ENCODE measurements at places on chromosomes 16 and 17.
A peak's percentile ranks its signal among the peaks of the same experiment; 100 is the strongest.

GRCh38 chr17:6092182-6092902 is 22.2 kb downstream of the WSCD1 start:
- DNase-seq = no peak

DNA sequence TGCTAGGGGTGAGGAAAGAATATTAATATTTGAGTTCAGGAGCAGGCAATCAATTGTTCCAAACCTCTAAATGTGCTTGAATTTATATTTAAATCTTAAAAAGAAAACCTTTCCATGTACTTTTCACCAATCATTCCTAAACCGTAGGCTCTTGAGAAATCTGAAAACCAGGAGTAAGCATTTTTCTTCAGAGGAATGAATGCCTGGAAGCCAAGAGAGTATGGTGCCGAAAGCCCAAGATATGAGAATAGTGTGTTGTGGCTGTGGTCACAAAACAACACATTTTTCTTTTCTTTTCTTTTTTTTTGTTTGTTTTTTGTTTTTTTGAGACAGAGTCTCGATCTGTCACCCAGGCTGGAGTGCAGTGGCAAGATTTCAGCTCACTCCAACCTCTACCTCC is 37.6 kb downstream of the TEX2 start:
- DNase-seq = no peak

DNA sequence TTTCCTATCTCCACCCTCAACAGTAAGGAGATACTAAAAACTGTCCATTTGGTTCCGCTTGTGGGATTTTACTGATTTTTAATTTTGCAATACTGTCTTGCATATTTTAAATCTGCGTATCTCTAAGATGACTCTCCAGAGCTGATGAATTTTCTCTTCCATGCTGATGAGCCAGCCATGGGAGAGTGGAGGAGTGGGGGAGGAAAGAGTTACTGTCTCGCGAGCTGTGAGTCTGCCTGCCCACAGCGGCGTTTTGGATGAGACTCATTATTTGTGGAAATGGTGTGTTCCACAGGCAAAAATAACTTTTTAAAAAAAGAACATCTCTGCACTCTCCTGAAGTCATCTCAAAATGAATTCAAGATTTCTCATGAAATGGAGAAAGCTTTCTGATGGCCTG is 34.6 kb upstream of the MYOCD start:
- no peak for DNase-seq

DNA sequence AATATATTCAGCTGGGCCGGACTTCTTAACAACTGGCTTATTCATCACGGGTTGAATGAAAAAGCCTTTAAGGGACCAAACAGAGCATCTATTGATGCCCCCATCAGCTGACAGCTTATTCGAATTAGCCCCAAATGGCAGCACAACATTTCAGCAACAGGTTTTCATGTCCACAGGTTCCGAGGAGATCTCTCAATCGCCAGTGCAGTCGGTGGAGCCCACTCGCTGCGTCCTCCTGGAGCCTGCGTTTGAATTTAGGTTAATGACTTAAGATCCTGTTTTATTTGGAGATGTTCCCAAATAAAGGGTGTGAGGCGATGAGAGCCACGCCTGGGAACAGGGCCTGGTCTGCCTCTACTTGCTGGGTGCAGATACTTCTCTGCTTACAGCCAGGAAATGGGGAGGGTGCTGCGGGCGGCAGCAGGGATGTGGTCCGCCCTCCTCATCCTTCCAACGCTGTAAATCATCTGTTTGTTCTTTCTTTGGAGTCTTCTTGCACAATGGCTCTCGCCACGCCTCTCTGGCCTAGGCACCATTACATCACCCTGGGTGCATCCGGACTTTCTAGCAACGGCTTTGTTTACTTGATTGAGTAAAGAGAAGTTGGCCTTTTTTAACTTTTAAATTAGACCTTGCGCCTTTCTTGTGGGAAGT is 22.6 kb downstream of the NDE1 start:
- peak; percentile 78 for DNase-seq

- DNase-seq = no peak
Measured at GRCh38 chr16:84308120-84308519, 13.4 kb downstream of the WFDC1 start.

- peak; percentile 18 for DNase-seq
Measured at GRCh38 chr16:76653390-76654026, 376.3 kb downstream of the CNTNAP4 start.

DNA sequence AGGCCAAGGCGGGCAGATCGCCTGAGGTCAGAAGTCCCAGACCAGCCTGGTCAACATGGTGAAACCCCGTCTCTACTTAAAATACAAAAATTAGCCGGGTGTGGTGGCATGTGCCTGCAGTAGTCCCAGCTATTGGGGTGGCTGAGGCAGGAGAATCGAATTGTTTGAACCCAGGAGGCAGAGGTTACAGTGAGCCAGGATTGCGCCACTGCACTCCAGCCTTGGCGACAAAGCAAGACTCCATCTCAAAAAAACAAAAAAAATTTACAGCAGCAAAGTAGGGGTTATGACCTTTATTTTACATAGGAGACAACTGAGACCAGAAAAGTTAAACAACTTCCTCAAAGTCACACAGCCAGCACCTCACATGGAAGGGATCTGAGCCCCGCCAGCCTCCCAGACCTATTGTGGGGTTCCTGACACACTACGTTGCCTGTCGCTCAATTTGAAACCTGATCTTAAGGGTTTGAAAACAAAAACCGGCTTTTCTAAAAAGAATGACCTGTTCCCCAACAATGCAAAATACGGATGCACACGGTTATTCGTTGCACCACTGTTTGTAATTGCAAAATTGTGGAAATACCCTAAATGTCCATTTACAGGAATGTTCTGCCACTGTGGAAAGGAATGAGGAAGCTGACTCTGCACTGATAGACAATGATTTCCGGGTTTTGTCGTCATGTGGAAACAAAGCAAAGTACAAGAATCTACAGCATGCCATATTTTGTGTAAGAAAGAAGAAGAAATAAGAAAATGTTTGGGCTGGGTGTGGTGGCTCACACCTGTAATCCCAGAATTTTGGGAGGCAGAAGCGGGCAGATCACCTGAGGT is 77.2 kb downstream of the CNGB1 start:
- peak; percentile 86 for DNase-seq

- no peak for DNase-seq
Measured at GRCh38 chr16:55008836-55009510, 78.3 kb downstream of the IRX5 start.

Measured in non-pigmented ciliary epithelial cell (primary cell).